ENCODE measurements at places on chromosomes 12 and 14. TPM values are rescaled to one million over a fixed set of nuclear protein-coding genes. Genes with fewer than 3 reads are reported as not detected.

DNA sequence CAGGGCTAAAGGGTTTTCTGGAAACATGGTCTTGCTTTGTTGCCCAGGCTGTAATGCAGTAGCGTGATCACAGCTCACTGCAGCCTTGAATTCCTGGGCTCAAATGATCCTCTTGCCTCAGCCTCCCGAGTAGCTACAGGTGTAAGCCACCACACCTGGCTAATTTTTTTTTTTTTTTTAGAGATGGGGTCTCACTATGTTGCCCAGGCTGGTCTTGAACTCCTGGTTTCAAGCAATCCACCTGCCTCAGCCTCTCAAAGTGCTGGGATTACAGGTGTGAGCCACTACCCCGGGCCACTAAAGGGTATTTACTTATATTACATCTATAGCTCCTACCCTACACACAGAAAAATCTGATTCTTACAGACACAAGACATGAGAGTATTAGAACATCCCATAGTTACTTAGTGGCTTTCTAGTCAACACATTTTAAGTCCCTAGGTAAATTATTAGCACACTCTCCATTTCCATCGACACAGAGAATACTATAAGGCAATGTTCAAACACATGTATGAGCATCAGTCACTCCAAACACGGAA is 6.2 kb upstream of the DCAF11 start:
- no peak for DNase-seq

The PCED1B gene
- 7.0 TPM for total RNA-seq

The HAL gene
- total RNA-seq: not detected

DNA sequence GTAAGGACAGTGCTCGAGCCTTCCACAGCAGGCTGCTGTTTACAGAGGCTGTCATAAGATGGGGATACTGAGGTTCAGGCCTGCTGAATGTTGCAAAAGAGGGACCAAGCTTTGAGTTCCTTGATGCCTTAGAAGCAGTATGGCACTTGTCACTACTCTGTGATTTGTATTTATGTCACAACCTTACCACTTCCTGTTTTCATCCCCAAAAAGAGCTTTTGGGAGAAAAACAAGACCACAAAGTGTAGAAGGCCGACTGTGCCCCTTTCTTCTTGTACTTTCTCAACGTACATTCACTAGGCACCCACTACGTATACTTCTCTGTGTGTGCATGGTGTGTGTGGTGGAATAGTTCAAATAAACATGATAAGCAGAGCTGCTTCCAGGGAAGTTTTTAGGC is 90.1 kb downstream of the DRAM1 start:
- DNase-seq: no peak

DNA sequence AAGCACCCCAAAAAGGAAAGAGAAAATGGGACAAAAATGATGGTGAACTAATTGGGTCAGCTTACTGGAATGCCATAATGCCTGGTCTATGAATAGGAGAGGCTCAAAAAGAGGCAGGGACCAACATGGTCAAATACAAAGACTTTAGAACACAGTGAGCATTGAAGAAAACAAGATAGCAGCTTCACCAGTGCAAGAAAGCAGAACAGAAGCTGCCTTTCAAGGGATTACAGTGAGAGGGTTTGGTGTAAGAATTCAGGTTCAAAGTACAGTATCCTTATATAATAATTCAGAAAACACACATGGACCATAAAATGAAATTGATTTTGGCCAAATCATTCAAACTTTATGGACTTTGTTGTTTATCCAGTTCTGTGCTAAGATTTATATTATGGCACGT is 162.1 kb downstream of the NAV3 start:
- no peak for DNase-seq

The NR1H4 gene
- total RNA-seq: not detected

DNA sequence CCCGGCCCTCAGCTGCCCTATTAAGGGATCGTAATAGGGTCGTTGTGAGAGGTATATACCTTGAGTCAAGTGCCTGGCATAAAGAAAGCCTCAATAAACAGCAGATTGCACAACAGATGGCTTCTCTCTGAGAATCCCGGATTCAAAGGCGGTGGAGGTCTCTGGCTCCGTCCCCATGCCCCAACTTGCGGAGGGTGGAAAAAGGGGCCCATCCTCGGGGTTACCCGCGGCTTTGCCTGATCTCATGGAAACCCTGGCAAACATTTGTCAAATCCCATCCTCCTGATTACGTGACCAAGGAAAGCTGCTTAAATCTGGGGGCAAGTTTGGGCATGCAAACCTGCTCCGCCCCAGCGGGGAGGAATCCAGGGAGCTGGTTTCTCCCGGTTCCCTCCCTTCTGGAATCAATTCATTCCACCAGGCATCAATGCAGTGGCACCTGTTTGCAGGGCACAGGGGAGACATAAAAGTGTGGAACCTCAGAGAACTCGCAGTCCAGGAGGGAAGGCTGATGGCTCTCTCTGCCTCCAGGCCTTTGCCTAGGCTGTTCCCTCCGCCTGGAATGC is 12.3 kb downstream of the TRPV4 start:
- no peak for DNase-seq

GRCh38 chr14:102979406-102979805 is 56.9 kb downstream of the AMN start:
- DNase-seq: no peak

DNA sequence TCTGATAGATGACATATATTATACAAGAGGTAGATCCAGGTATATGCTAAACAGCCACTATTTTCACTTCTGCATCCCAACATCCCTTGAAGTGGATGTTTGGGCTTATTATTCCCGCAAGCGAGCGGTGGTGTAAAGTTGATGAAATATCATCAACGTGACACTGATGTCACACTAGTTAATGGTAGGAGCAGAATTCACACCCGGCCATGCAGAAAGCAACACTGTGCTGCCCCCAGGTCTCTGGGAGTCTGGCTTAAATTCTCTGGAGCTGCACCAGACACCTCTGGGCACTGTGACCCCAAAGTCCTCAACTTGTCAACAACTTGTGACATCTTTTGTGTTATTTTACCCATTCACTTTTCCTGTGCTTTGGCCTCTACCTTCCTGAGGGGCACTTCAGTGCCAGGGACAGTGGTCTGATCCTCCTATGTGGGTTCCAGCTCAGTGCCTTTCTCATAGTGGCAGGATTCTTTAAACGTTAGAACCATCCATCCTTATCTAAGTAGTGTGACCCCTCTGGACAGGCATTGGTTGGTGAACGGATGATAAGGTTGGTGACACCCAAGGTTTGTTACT is 952 bp downstream of the DRAM1 start:
- DNase-seq: peak; percentile 53

The PPM1H gene
- 75.2 TPM for total RNA-seq

GRCh38 chr12:13471471-13471870 is 274.9 kb downstream of the EMP1 start:
- DNase-seq: no peak

GRCh38 chr12:107429006-107429705 is 256.4 kb upstream of the PWP1 start:
- peak; percentile 63 for DNase-seq

The LDHB gene
- 1,839 TPM for total RNA-seq

The MUCL1 gene
- not detected for total RNA-seq

The CCDC196 gene
- not detected for total RNA-seq
